ENCODE measurements at places on chromosomes 2 and 18. TPM values are rescaled to one million over a fixed set of nuclear protein-coding genes. Genes with fewer than 3 reads are reported as not detected.

DNA sequence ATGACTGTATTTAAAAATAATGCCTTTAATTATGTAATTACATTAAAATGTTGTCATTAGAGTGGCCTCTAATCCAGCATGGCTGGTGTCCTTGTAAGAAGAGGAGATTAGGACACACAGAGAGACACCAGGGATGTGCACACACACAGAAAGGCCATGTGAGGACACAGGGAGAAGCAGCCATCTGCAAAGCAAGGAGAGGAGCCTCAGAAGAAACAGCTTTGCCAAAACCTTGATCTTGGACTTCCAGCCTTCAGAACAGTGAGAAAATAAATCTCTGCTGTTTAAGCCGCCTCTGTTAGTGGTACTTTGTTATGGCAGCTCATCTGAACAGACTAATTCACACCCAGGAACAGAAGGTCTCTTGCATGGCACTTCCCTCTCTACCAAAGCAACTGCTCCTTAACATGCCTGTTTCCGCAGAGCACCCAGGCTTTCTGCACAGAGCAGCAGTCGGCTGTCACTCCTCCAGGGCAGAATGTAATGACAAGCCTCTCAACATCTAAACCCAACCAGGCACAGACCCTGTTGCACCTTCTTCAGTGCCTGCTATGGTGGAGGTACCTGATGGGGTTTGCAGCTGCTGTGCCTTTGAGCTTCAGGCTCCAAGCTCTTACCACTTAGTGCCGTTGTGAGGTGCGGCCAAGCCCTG, 377.7 kb downstream of the TDRD15 start:
- no peak for DNase-seq
- no peaks in the 10 kb centered on the region for H3K36me3 ChIP-seq
- no peaks in the 10 kb centered on the region for H3K27me3 ChIP-seq
- H3K4me3 ChIP-seq: no peak overlapping the region

- no peak overlapping the region for H3K4me3 ChIP-seq
- peak; percentile 35 for DNase-seq
- H3K27ac ChIP-seq: no peak overlapping the region
These were observed 292.4 kb downstream of the TRIB2 start for GRCh38 chr2:13009027-13009642.

DNA sequence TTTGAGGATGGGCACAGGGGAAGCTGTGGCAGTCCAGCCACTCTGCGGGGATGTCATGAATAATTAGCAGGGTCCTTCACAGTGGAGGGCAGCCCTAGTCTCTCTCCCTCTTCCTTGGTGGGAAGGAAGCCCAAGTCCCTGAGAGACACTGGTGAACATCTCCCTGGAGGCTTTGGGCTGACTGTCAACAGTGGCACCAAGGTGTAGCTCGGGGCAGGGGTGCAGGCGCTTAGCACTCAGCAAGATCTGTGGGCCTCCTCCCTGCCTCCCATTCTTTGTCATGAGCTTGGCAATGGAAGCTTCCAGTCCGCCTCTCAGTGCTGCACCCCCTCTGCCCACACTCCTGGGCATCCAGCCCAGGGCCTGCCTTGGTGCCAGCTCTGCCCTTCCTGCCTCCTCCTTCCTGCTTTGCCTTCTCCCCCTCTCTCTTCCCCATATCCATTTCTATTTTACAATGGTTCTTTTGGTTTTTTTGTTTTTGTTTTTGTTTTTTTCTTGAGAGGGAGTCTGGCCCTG, 59.4 kb downstream of the STEAP3 start:
- no peaks in the 10 kb centered on the region for H3K27me3 ChIP-seq
- H3K36me3 ChIP-seq: no peaks in the 10 kb centered on the region
- peaks cover 8% of the 10 kb centered on the region for H3K4me1 ChIP-seq
- DNase-seq: no peak
- H3K27ac ChIP-seq: no peak overlapping the region

DNA sequence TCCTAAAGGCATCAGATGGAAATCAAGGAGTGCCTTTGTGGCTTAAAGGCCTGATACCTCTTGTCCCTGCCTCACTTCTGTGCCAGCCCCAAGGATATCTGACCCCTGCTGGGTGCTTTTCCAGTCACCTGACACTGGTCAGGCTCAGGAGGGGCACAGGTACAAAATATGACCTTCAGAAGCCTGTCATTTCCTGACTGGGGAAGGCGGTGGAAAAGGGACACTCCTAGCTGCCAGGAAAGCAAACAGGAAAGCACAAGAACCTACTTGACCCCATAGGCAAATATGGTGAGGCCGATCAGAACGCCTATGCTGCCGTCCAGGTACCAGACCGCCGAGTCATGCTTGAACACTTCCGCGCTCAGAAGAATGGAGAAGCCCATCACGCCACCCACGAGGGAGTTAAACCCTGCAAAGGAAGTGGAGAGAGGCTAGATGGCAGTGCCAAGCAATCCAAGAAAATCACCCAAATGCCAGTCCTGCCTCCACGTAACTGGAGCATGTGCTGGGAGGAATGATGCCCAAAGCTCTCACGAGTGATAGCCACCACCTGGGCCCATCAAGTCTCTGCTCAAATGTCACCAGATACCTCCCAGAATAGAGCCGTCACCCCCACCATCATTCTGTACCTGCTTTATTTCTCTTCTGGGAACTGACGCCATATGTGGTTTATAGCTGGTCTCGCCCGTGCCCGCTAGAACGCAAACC, 204.0 kb downstream of the MGAT5 start:
- no peak overlapping the region for H3K27ac ChIP-seq
- H3K4me1 ChIP-seq: no peaks in the 10 kb centered on the region

DNA sequence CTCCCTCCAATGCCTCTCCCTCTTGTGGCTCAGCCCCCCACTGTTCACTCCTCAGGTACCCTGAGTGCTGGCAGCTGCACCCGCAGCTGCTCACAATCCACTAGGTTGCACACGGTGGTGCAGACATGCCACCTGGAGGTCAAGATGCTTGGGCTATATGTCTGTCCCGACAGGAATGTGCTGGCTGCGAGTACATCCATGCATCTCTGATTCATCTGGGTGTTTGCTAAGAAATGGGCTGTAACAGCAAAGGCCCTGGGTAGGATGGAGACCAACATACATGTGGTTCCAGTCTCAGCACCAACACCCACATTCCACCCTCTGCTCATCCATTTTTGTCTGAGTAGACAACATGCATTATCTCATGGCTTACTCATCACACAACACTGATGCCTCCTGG, 31.3 kb downstream of the ANKMY1 start:
- no peaks in the 10 kb centered on the region for H3K4me1 ChIP-seq
- H3K27ac ChIP-seq: no peak overlapping the region
- DNase-seq: no peak
- H3K27me3 ChIP-seq: no peaks in the 10 kb centered on the region

- no peak overlapping the region for H3K4me3 ChIP-seq
- H3K27me3 ChIP-seq: no peaks in the 10 kb centered on the region
- no peaks in the 10 kb centered on the region for H3K36me3 ChIP-seq
- no peaks in the 10 kb centered on the region for H3K4me1 ChIP-seq
- DNase-seq: no peak
These were observed 171.0 kb downstream of the HRH4 start for GRCh38 chr18:24631243-24632025.

DNA sequence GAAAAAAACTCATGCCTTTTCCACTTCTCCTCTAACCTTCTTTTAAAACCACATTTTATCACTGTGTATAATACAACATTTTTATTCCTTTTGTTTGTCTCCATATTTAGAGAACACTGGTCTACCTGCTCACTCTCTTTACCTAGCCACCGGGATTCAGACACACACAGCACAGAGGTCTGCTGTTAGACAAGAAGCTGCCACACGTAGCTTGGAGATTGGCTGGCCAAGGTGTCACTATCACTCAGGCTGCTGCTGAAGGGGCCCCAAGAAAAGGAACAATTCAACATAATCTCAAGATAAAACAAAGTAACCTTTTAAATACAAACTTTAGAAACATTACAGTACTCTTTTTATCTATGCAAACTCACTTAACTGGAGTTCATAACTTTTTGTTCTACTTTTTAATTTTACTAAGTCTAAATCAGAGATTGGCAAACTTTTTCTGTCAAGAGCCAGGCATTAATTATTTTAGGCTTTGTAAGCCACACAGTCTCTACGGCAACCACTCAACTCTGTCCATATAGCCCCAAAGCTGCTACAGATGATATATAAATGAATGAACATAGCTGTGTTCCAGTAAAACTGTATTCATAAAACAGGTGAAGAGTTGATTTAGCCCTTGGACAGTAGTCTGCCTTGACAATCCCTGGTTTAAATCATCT, 25.8 kb downstream of the FEZ2 start:
- H3K27ac ChIP-seq: no peak overlapping the region
- DNase-seq: no peak
- no peak overlapping the region for H3K4me3 ChIP-seq
- peaks cover 15% of the 10 kb centered on the region for H3K36me3 ChIP-seq
- H3K4me1 ChIP-seq: peaks cover 21% of the 10 kb centered on the region
- H3K27me3 ChIP-seq: no peaks in the 10 kb centered on the region

DNA sequence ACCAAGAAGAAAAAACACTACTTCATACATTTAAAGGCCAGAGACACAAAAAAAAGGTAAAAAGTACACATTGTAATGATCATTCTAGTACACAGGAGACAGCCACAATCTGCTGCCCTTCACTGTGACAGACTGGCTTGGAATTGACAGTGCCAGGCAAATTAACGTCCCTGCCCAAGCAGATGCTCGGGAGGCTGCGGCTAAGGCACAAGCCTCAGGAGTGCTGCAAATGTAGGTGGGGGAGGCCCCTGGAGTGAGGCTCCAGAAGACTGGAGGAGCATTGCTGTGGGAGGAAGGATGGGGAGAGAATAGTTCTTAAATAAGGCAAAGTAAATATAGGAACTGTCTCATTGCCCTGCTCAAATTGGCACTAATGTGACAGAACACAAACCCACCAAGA, 18.6 kb downstream of the ERCC3 start:
- H3K4me3 ChIP-seq: no peak overlapping the region
- H3K27me3 ChIP-seq: no peaks in the 10 kb centered on the region
- no peak overlapping the region for H3K27ac ChIP-seq
- H3K4me1 ChIP-seq: no peaks in the 10 kb centered on the region
- DNase-seq: no peak

- no peak for DNase-seq
- no peaks in the 10 kb centered on the region for H3K27me3 ChIP-seq
- peaks cover 39% of the 10 kb centered on the region for H3K4me1 ChIP-seq
- peaks cover 10% of the 10 kb centered on the region for H3K36me3 ChIP-seq
- no peak overlapping the region for H3K27ac ChIP-seq
These were observed 90.1 kb upstream of the MCFD2 start for GRCh38 chr2:47005687-47006086.

The CXXC1 gene
- 46.3 TPM for total RNA-seq

The SEMA4F gene
- total RNA-seq: 13.9 TPM

The CYTIP gene
- total RNA-seq: 0.16 TPM

The UNC50 gene
- total RNA-seq: 31.3 TPM

Data from astrocyte (in vitro differentiated cells and primary cell).